PC-9 (cell line): ENCODE measurements at places on chromosomes 2 and 18. TPM values are rescaled to one million over a fixed set of nuclear protein-coding genes. Genes with fewer than 3 reads are reported as not detected.

GRCh38 chr2:206869824-206870495 is 69.4 kb upstream of the CPO start:
- DNase-seq, result peak; percentile 11
- H3K4me3 ChIP-seq, result no peak overlapping the region
- H3K27ac ChIP-seq, result peak overlapping the region; percentile 88
- H3K36me3 ChIP-seq, result no peaks in the 10 kb centered on the region

DNA sequence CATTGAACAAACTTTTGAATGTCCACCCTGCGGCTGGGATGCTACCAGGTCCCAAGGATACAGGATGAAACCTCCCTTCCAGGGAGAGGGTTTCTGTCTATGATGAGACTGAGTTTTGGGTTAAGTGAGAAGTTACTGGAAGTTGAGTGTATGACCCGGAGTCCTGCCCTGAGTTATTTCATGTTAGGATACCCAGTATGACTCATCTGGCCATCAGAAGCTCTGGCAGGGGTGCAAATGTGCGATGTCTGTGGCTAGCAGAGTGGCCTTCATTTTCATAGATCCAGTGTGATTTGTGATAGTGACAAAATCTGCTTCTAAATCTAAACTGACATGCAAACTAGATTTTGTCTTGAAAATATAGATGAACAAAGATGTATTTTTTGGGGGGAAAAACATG is 55.3 kb downstream of the KCTD1 start:
- H3K27me3 ChIP-seq, result no peaks in the 10 kb centered on the region
- peaks cover 10% of the 10 kb centered on the region for H3K4me1 ChIP-seq
- DNase-seq, result no peak
- no peaks in the 10 kb centered on the region for H3K36me3 ChIP-seq

DNA sequence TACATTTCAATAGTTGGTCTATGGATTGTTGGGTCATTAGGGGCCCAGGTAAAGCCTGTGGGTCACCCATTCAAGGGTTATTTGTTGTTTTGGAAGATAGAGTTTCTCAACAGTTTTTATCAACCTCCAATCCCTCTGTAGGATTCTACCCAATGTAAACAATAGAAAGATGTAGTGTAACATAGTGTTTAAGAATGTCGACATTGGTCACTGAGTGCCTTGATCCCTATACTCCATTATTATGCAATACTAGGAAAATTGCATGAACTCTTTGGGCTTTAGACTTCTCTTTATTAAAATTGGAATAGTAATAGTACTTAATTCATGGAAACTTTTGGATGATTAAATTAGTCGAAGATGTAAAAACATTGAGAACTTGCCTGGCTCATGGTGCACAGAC is 292.1 kb downstream of the GPD2 start:
- H3K27ac ChIP-seq, result no peak overlapping the region
- no peaks in the 10 kb centered on the region for H3K4me1 ChIP-seq
- H3K27me3 ChIP-seq, result no peaks in the 10 kb centered on the region
- no peak overlapping the region for H3K4me3 ChIP-seq

- no peaks in the 10 kb centered on the region for H3K36me3 ChIP-seq
- no peak overlapping the region for H3K27ac ChIP-seq
- H3K4me1 ChIP-seq, result no peaks in the 10 kb centered on the region
- no peak overlapping the region for H3K4me3 ChIP-seq
These were observed 90.8 kb downstream of the NFATC1 start for GRCh38 chr18:79486356-79487182.

- no peaks in the 10 kb centered on the region for H3K27me3 ChIP-seq
- no peak for DNase-seq
These were observed 610.5 kb upstream of the LRRTM4 start for GRCh38 chr2:78132391-78133370.

DSEL gene
- 2.1 and 2.5 TPM in 2 replicates for total RNA-seq
